ENCODE measurements at places on chromosomes 2 and 18.

DNA sequence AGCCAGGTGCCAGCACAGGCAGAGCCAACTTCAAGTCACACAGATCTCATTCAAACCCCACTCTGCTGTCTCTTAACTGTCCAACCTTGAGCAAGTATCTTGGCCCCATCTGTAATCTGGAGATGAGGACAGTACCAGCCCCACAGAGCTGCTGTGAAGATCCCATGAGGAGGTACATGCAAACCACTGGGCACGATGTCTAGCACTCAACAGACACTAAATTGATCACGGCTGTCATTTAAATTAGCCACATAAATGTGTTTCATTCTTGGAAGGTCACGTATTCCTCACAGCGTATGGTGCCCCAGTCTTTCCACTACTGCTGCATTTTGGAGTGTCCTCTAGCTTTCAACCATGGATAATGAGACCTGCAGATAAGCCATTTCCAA is 167.6 kb upstream of the ID2 start:
- DNase-seq = no peak

- no peak for DNase-seq
Measured at GRCh38 chr18:28152754-28153153, 24.2 kb downstream of the CDH2 start.

- DNase-seq = no peak
Measured at GRCh38 chr18:24875286-24875685, 414.8 kb downstream of the HRH4 start.

- DNase-seq = no peak
Measured at GRCh38 chr2:43676322-43677050, at the start of gene C1GALT1C1L. Gene C1GALT1C1L, minus strand, starts transcription at chr2:43676429. Its CDS starts 107 bp downstream, at chr2:43676322.

DNA sequence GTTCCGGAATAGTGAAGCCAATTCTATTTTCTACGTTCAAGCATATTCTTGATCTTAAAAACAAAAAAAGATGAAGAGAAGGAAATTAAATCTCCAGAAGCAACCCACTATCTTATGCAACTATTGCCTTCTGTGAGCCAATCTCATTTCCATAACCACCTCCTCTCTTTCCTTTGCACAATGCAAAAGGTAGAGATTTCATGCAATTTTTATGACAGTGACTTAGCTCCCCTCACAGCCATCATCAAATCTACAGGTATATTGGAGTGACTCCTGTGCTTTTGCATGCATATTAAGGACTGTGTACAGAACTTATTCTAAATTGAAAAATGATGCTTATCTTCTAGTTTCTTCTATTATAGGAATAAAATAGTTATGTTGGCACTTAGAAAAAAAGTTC is 191.8 kb downstream of the DCC start:
- no peak for DNase-seq

DNA sequence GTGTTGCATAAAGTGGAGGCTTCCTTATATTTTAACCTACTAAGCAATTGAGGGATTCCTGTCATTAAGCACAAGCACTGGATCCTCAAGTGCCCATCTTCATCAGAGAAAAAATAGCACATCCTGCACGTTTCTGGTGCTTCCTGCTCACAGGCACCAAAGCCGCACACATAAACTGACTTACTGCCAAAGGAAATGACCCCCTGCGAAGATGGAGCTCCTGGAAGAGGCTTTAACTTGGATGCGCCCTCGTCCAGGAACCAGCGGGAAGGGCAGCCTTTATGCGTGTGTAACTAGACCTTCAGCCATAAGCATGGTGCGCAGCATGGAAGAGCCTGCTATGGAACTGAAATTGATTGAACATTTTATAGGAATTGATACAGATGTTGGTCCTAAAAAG is 188.7 kb downstream of the FTCDNL1 start:
- DNase-seq = no peak

DNA sequence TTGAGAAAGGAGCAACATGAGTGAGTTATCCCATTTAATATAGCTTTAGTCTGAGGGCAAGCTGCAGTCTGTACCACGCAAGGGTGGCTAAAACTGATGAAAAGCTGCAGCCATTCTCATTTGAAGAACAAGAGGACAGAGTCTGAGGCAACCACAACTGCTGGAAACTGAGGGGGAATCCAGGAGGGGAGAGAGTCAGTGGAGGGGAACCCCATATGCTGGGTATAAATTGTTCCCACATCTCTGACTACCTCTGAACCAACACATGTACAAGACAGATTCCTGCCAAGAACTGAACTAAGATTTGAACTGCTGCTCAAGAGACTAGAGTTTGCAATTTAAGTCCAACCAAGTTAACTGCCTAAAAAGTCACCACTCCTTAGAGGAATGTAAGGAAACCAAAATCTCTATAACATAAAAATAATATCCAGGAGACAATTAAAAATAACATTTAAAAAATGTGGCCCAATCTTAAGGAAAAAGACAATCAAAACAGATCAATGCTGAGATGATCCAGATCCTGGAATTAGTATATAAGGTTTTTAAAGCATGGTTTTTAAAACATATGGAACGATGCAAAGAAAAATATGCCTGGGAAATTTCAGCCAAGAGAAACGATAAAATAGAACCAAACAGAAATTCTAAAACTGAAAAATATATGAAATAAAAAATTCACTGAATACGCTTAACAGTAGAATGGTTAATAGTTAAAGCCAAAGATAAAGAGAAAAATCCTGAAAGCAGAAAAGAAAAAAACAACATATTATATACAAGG is 11.2 kb downstream of the CWC22 start:
- no peak for DNase-seq

- no peak for DNase-seq
Measured at GRCh38 chr2:45328264-45328870, 282.7 kb downstream of the SRBD1 start.

- no peak for DNase-seq
Measured at GRCh38 chr18:40360558-40360957, 1594.5 kb upstream of the PIK3C3 start.

DNA sequence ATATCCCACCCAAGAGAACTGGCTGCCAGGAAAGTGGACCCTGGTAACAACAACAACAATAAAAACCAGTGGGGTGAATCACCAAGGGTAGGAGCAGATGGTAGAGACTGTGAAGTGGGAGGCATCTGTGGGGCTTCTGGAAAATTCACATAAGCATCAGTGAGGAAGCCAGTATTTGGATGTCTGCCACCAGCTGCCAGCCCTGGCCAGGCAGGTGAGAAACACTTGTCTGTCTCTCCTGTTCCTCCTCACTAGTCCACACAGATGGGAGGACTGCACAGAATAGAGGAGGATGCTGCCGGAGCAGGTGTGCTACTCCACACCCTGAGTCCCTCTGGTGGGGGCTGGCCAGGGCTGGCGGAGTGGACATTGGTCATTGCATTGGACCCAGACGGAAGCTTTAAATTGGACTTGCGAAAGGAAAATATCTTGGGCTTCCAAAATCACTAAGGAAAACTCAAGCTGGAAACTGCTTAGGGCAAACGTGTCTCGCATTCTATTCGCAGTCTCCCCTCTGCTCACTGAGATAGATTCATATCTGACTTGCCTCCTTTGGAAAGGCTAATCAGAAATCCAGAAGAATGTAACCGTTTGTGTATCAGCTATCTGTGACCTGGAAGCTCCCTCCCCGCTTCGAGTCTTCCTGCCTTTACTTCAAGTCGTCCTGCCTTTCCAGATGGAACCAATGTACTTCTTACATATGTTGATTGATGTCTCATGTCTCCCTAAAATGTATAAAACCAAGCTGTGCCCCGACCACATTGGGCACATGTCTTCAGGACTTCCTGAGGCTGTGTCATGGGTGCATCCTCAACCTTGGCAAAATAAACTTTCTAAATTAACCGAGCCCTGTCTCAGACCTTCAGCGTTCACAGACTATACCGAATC is 69.1 kb downstream of the NAB1 start:
- DNase-seq = no peak

- DNase-seq = no peak
Measured at GRCh38 chr2:143263066-143263625, 133.9 kb downstream of the ARHGAP15 start.

GRCh38 chr2:157174321-157174720 is 83.2 kb upstream of the GALNT5 start:
- no peak for DNase-seq

DNA sequence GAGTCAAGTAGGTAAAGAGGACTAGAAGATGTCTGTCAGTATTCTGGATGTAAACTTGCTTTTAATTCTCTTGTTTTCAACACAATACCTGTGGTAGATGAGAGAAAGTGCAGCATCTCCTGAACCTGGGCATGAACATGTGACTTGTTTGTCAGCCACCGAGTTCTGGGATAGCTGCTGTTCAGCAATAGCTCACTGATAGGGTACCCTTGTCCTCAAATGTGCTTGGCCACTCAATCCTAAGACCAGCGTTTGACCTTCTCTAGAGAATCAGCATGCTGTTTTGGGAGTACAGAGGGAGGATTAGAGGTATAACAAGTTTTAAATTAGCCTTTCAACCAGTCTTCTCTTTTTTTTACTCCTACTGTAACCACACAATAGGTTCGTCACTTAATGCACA is 23.2 kb downstream of the RPIA start:
- DNase-seq = no peak

GRCh38 chr2:28736034-28736433 is 15.6 kb upstream of the PPP1CB start:
- no peak for DNase-seq

DNA sequence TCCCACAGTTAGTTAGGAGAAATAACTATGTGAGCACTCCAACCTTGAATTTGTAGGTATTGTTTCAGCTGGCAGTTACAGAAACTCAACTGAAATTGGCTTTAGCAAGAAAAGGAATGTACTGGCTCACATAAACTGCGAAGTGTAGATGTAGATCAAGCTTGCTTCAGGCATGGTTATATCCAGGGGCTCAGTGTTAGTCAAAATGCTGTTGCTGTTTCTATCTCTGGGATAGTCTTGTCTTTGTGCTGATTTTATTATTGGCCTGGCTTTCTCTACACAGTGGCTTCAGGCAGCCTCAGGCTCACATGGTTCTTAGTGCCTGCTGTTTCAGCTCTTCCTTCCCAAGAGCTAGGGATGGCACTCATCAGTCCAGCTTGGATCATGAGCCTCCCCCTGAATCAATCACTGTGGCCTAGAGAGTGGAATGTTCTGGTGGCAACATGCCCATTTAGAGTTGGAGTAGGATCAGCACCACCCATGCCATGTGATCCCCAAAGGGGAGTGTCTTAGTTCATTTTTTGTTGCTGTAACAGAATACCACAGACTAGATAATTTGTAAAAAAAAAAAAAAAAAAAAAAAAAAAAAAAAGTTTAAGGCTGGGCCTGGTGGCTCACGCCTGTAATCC is 69.1 kb upstream of the FOXI3 start:
- DNase-seq = no peak

DNA sequence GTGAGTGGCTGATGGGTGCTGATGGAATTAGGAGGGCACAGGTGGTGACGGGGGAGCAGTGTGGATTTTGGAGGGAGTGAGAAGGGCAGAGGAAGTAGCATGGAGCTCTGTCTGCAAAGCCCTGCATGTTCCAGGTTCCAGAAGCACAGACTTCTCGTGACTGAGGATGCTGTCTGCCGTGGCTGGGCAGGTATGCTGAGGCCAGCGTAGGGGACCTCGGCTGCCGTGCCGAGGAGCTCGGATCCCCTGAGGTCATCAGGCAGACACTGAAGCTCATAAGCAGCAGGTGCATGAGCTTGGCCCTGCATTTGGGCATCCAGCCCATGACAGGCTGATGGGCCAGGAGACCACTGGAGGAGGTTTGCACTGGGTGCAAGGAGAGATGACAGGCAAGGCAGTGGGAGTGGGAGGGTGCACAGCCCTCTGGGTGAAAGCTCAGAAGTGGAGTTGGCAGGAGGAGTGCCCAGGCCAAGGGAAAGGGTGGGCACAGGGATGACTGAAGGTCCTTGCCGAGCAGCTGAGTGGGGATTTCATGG is 215.3 kb downstream of the SH3RF3 start:
- DNase-seq = no peak

DNA sequence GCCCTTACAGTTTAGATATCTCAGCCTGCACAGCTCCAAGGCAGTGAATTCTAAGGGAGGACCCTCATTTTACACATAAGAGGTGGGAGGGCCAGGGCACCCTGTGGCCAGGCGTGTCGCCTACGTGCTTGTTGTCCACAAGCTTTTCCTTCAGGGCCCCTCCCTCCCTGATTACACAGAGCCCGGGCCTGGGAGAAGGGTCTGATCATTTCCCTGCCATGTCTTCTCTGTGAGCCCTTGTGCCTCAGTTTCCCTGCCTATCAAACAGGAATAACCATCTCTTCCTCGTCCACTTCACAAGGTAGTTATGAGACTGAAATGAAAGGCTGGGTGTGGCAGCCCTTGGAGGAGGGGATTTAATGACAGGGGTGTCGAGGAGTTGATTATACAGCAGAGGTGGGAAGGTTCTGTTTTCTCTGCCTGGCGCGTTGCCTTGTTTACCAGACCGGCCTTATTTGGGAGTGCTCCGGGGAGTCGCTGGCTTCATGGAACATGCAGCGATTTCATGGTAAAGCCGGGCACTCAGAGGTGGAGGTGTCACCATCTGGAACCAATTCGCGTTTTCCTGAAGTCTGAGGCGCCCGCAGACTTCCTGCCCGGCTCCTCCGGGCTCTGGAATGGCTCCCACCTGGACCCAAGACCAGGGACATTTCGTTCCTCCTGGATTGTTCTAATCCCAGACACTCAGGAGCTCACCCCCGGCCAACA is 208.9 kb downstream of the KLHL29 start:
- DNase-seq = no peak

GRCh38 chr18:29377346-29377745 is 1200.4 kb upstream of the CDH2 start:
- no peak for DNase-seq

GRCh38 chr2:240640939-240641338 is 15.7 kb downstream of the GPR35 start:
- no peak for DNase-seq

DNA sequence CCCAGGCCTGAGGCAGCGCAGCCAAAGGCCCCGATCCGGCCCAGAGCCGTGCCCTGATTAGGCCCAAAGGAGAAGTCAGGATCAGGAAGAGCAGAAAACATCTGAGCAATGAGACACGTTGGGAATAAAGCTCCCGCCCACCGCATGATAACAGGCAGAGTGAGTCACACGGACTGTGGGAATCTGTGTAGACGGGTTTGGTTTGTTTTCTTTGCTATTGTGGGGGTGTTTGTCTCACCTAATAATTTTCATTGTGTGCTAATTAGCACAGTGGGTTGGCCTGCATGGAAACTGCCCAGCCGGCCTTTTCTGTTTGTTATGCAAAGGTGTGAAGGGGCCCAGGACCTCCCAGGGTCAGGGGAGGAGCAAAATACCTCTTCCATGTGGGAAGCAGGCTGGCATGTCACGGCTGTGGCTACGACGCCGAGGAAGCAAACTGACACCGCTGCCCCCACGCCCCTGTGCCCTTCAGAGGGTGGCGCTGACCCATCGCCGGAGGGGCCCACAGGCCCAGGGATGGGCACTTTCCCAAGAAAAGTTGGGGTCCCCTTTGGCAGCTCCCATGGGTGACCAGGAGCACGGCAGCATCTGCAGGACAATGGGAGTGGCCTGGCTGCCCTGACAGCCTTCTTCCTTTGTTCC is 68.4 kb upstream of the CTDP1 start:
- DNase-seq = no peak
